Activated CD4-positive, alpha-beta T cell treated with anti-CD3 and anti-CD28 coated beads, Interleukin-10, Interleukin-2, amounts not matched to agents 100 ng/mL and 50 ng/mL, durations not matched to agents 16 hours and 8 hours (primary cell): ENCODE measurements at places on chromosomes 6 and 20.

GRCh38 chr6:166441325-166442078 is 58.8 kb upstream of the MPC1 start:
- DNase-seq, result no peak

DNA sequence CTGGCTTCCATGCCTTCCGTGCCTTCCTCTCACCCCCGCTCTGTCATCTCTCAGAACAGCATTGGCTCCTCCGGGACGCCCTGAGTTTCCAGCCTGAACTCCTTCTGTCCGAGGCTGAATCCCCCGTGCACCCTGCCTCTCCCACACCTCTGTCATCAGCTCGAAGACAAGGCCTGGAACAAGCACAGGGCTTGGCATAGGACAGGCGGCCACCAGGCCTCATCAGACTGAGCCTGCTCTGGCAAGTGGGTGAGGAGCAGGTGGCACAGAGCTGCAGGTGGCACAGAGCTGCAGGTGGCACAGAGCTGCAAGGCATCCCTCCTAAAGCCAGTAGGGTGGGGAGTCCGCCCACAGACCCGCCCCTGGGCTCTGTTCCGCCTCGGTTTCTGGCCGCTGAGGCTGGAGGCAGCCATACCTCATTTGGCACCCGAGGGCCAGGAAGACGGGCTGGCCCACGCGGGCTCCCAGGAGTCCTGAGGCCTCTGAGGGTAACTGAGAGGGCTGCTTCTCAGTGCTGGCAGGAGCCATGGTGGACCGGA is 60.2 kb downstream of the EZR start:
- DNase-seq, result no peak

GRCh38 chr6:88380618-88381288 is 214.6 kb upstream of the CNR1 start:
- DNase-seq, result no peak

DNA sequence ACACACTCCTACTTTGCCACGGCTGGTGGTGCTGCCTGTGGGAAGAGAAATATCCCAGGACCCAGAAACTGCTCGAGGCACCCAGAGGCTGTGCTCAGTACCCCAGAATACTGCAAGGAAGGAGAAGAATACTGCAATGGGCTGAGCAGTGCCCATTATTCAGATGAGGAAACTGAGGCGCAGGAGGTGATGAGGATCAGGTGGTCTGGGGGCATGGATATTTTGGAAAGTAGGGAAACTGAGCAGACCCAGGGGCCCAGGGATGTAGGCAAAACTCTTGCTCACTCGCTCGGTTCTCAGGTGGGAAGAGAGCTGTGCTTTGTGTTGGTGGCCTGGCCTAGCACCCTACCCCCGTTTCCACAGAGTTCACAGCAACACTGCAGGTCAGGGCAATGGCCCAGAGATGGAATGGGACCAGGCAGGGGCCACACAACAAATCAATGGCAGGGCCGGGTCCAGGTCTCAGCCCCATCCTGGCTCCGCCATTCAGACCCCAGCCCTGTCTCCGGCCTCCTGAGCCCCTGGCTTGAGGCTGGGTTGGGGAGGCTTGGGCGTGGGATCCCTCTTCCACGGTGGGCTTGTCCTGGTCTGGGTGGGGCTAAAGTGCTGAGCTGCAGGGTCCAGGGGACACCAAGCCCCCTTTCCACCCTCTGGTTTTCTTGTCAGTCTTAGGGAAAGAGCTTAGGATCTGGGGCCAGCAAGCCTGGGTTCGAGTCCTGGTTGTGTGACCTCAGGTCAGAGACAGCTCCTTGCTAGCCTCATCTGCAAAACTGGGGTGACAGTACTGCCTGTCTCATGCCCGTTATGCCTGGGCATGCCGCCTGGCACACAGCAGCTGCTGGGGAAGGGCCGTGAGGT is 33.9 kb downstream of the SUN5 start:
- no peak for DNase-seq

GRCh38 chr6:126232671-126233070 is 107.2 kb upstream of the CENPW start:
- DNase-seq, result no peak

DNA sequence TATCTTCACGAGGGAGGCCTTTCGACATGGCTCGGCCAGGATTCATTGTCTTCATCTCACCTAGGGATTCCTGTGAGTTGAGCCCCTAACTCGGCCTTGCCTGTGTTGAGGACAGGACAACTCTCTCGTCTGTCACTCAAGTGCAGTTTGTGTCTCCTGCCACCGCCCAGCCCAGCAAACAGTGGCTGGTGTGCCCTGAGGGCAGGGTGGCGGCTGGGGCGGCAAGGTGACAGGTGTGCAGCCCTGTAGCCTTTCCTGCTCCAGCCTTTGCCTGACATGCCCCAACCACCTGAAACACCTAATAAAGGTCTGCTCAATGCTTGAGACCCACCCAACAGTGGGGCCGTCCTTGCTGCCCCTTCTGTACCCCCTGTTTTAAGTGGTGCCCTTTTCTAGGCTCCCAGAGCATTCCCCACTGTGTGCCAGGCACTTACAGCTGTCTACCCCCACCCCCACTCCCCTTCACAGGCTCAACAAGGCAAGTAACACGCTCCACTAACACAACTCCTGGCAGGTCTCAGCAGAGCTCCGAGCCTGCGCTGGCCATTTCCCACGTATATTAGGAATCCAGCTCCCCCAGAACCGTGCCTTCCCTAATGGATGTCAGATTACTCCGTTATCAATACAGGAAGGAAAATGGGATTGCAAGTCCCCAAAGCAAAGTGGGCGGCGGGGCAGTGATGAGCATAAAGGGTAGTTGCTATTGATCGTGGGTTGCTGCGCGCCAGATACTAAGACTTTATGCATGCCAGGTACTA is 17.7 kb downstream of the GFRA4 start:
- DNase-seq, result no peak
